ENCODE measurements at places on chromosomes 3 and 15.

- DNase-seq: no peak
These were observed 317.2 kb upstream of the PROK2 start for GRCh38 chr3:72102112-72102616.

- no peak for DNase-seq
These were observed 40.7 kb downstream of the OXSM start for GRCh38 chr3:25830373-25831280.

DNA sequence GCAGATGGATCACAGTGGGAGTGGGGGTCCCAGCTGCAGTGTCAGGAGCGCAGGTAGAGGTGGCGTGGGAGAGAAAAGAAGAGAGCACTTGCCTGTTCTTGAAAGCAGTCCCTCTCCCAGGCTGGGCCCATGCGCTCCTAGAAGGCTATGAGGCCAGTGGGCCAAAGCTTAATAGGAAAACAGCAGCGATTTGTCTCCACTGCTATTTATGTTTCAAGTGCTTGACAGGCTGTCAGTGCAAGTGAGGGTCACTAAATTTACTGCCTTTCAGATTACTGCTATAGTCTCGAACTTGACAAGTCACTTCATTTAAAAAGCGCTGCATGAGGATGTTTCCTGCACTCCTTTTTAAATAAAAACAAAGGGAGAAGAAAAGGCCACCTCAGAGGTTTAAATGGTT lies 239.5 kb downstream of the GAP43 start:
- DNase-seq: no peak

- no peak for DNase-seq
These were observed 384 bp downstream of the KNL1 start for GRCh38 chr15:40594429-40594836.

DNA sequence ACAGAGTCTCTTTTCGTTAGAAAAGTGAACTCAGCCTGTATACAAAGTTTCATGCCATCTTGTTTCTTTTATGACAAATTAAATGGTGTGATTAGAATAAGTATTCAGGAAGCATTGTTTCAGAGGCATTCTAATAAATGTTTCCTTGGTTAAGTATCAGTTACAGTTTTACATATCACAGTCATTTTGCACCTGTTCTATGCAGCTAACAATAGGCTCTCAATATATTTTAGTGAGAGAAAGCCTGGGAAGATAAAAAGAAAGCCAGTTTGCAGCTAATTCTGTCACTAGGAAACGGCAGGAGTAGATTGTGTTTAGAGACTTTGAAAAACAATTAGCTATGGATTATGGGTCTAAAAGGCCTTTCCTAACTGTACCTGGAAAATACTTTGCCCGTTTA lies 252.8 kb downstream of the ZIC1 start:
- DNase-seq: no peak
